ENCODE measurements at places on chromosomes 1 and 21.

DNA sequence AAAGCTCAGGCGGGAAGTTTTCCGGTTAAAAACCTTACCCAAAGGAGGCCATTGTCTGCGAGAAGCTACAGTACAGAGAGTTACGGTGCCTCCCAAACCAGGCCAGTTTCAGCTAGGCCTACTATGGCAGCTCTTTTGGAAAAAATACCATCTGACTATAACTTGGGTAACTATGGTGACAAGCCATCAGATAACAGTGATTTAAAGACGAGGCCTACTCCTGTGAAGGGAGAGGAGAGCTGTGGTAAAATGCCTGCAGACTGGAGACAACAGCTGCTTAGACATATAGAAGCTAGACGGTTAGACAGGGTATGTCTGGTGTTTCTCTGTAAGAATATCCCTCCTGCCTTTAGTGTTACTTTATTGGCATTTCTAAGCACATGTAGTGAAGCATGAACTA, 165.9 kb downstream of the LRRC40 start:
- no peak for DNase-seq

DNA sequence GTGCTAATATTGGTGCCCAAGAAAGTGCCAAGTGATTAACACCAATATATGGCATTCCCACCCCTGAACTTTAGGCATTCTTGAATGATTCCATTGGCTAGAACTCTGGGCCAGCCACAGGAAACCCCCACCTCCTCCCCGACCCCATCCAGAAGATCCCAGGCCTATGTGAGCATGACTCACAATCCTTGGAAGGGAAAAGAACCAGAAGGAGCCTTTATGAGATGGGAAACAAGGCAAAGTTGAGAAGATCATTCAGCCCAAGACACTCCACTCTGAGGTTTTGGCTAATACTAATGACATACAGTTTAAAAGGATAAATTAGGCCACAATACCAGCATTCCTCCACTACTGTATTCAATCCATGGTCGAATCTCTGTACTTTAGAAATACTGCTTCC, 21.8 kb downstream of the ELK4 start:
- no peak for DNase-seq

GRCh38 chr1:59833991-59834390, 19.2 kb downstream of the HOOK1 start:
- no peak for DNase-seq

GRCh38 chr21:43659136-43660000, at the start of the genes HSF2BP and RRP1B:
Gene HSF2BP, minus strand, starts transcription at chr21:43659488. Its CDS starts 1,392 bp downstream, at chr21:43658096.
Gene RRP1B, plus strand, starts transcription at chr21:43659560. Its CDS starts 105 bp downstream, at chr21:43659665.
- DNase-seq = peak; percentile 28

DNA sequence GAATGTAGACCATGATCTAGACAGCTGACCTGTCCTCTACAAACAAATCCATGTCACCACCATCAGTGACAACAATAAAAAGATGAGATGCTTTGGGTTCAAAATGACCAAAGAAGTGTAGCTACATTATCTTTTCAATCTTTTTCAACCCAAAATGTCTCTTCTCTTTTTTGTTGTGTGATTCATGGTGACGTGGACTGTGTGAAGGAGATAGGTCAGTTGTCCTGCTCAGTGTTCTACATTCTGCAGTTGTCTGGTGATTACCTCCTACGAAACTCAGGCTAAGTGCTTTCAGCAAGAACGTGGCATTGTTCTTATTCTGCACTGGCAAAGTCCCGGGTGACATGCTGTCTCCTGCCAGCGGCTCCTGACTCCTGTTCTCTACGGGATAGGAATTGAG, 73.1 kb downstream of the PRKAB2 start:
- no peak for DNase-seq

- DNase-seq = no peak
Measured at GRCh38 chr1:44537538-44537937, 132.5 kb downstream of the RNF220 start.

DNA sequence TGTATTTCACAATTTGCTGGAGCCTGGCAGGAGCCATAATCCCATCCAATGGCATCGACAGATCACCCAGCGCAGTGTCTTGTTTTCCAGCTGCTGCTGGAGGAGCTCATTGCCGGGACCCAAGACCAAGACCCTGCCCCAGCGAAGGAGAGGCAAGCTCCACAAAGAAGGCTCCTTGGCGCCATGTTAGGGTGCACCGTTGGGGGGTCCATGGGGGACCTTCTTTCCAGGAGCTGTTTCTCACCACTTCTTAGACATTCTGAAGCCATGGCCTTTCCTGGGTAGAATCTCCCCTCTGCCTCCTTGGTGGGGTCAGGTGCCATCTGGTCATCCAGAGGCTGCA, 31.1 kb downstream of the AJAP1 start:
- no peak for DNase-seq

DNA sequence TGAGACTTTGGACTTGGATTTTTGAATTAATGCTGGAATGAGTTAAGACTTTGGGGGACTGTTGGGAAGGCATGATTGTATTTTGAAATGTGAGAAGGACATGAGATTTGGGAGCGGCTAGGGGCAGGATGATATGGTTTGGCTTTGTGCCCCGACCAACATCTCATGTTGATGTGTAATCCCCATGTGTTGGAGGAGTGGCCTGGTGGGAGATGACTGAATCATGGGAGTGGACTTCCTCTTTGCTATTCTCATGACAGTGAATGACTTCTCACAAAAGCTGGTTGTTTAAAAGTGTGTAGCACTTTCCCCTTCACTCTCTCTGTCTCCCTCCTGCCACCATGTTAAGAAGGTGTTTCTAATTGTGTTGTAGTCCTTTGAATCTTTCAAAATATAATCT, 9.3 kb upstream of the PHGDH start:
- no peak for DNase-seq

DNA sequence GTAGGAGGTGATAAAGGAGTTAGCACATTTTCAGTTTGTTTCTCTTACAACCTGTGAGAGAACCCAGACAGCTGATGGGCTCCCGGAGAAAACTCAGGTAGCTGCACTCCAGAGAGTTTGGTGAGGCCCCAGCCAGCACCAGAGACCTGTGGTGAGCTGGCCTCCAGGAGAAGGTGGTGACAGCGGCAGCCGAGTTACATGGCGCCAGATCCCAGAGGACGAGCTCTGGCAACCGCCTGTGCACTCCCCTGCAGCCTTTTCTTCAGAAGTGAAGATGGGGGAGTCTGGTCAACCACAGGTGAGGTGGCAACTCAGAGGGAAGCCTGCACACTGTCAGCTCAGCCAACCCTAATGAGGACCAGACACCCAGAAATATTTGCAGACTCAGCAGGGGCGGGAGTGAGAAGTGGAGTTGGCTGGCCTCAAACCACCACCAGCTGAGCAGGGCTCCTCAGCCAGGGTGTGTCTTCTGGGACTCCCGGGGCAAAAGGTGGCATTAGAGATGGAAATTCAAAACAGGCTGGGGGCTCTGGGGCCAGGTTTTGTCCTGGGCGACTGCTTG, 209.7 kb downstream of the SETD4 start:
- DNase-seq = no peak

Measured in NCI-H2029 treated with DMSO at 0.1 percent for 48 hours (cell line).